Cardiac septum (tissue), 1 donor: ENCODE measurements at places on chromosomes 12 and 14. TPM values are rescaled to one million over a fixed set of nuclear protein-coding genes. Genes with fewer than 3 reads are reported as not detected.

The LRRC43 gene
- total RNA-seq: 0.43 TPM

The LHX5 gene
- not detected for total RNA-seq

The OR4K14 gene
- total RNA-seq: not detected

The FGF23 gene
- 0.46 TPM for total RNA-seq

The PIWIL1 gene
- not detected for total RNA-seq

The NTN4 gene
- 77.8 TPM for total RNA-seq

The LTBR gene
- 29.4 TPM for total RNA-seq

The TPH2 gene
- not detected for total RNA-seq

The PTPN21 gene
- total RNA-seq: 56.8 TPM

The ARMH4 gene
- total RNA-seq: 6.4 TPM

The CCND2 gene
- total RNA-seq: 478 TPM

The VASH1 gene
- total RNA-seq: 16.4 TPM

The PPP1R36 gene
- total RNA-seq: 0.94 TPM

The ZDHHC22 gene
- total RNA-seq: not detected

The PTHLH gene
- total RNA-seq: 1.9 TPM

The MTERF2 gene
- total RNA-seq: 21.6 TPM

The PARP2 gene
- total RNA-seq: 15.2 TPM
